ENCODE measurements at places on chromosomes 7 and 10.

DNA sequence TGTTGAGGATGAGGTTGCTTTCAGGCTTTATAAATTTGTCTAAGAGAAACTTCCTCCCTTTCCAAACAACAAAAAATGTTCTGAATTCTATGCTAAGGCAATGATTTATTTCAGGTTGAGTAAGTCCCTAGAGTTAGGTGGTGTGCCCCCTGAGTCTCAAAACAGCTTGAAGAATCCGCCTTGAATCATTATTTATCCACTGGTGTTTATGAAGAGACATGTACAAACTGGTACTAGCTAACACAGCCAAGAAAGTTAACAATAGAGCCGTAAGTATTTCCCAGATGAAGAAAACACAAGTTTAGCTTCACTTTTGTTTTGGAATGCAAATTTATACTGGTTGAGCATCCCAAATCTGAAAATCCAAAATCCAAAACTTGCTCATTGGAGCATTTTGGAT is 66.2 kb upstream of the SRPK2 start:
- DNase-seq = no peak

- no peak for DNase-seq
Measured at GRCh38 chr10:132418527-132419416, 21.8 kb downstream of the PWWP2B start.

- DNase-seq = no peak
Measured at GRCh38 chr7:24341691-24342413, 57.9 kb downstream of the NPY start.

DNA sequence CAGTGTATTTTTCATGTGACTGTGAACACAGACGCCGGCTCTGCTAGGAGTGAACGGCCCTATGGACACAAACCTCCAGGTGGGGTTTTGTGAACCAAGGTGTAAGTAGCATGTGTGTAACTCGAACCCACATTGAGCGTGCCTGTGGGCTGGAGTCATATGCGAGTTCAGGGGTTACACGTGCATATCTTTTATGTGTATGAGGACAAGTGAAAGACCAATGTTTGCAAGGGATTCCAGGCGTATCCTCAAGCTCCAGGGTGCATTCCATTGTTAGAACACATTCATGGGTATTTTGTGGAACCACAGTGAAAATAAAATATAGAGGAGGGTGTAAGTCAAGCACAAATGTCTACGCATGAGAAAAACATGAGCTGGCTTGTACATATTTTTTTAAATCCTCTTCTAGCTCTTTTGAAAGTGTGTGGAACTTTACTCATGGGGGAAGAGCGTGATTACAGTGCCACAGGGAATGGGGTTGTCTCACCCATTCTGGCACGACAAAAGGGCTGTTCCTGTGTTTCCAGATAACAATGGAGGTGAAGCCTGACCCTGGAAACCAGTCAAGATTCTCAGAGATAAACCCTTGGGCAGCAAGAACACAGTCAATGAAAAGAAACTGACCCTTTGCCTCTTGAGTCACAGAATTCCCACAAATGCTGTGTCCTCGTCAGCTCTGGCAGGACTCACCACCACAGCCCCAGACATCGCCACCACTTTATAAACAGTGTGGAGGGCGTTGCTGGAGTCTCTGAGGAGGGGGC is 37.0 kb upstream of the GOT1 start:
- no peak for DNase-seq

DNA sequence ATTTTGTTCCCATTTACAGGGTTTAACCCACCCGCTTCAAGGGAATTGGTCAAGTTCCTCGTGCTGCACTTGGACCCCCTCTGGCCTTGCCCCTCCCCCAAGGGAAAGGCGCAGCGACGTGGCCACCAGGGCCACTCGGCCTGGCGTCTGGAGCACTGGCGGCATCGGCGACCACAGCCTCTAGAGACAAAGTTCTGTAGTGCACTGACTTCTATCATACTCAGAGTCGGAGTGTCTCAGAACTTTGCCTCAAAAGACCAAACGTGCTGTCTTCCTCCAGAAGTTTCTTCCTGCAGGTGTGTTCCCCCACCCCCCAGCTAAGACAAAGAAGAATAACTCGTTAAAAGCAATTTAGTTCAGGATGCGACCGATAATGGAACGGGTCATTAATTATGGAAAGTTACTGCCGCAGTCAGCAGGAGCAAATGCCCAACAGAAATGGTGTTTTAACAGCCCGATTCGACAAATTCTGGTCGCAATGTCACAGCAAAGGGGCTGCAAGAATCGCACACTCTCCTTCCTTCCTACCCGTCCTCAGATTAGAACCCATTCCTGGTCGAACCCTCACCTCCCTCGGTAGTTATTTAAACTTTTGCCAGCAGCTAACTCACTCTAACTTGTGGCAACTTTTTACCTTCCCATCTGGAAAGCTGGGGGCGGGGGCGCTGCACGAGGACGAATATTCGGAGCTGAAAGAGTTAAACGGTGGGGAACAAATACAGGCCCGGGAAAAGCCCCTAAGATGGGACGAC is 202.1 kb upstream of the NFE2L3 start:
- peak; percentile 41 for DNase-seq

GRCh38 chr10:127913368-127913759 is 6.5 kb downstream of the PTPRE start:
- DNase-seq = no peak

DNA sequence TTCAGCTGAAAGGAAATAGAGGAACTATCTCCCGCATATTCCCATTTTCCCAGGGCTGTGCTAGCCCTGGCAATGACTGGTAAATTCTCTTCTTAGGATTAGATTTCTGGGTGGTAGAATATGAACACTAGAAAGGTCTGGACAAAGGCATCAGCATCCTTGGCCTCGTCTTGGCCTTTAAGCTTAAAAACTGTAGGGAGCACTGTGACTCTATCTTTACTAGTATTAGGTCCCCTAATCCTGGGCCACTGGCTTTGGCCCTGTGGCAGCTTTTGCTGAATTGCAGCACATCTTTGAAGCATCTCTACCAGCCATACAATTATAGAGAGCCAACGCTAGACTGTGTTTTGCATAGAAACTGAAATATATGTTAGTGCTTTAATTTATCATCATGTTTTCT is 41.5 kb upstream of the EBLN1 start:
- DNase-seq = no peak

DNA sequence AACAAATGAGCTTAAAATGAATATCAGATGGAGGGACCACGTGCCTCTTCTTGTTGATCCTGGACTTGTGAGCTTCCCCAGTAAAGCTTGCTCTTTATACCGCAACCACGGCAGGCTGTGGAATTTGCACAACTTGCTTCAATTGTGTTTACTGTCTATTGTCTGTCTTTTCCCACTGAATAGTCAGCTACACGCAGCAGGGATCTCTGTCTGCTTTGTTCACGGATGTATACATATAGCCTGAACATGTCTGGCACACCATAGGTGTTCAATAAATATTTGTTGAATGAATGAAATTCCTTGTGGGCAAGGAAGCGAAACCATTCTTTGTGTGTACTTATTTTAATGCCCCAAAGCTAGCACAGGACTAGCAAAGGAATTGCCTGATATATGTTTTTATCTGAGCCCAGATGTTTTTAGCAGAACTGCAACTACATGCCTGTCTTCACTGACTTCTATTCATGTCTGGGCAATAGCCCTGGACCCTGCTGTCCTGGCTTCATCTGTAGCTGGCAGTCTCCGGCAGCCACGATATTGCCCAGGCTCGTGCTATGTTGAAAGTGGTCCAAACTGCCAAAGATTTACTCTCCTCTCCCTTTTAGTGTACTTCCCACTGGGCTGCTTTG is 29.9 kb upstream of the IFRD1 start:
- no peak for DNase-seq

GRCh38 chr7:142471820-142472219 is 214.0 kb upstream of the PRSS58 start:
- DNase-seq = no peak

DNA sequence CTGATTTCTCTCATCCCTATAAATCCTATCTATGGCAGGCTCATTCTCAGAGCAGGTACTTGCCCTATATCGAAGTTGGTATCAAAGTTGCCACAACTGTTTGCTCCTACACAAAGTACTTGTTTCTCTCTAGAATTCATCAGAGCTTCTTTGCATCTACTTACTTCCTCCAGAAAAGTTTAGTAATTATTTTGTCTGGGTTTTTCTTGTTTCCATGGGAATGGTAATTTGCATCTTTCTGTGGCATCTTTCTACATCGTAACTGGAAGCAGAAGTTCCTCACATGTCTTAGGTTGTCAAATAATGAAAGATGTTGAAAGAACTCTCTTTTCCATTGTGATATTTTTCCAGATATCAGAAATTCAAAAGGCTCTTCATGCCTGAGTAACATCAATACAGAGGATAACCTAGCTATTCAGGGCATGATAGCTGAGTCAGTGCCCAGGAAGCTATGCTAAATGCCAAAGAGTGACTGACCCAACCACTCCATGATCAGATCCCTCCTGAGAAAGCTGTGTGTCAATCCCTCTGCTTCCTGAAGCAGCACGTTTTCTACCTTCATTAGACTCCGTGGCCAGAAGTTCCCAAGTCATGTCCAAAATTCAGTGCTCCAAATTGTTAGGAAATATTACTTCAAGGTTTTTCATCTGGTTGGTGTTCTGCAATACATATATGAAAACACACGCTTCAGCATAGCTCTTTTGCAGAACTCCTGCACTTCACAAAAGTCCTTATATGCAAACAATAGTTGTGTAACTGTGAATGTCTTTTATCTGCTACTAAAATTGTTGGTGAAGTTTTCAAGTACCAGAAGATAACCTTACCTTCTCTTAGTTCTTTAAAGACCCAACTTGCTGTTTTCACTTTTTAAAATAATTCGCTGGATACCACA is 216.5 kb downstream of the VTI1A start:
- DNase-seq = no peak

DNA sequence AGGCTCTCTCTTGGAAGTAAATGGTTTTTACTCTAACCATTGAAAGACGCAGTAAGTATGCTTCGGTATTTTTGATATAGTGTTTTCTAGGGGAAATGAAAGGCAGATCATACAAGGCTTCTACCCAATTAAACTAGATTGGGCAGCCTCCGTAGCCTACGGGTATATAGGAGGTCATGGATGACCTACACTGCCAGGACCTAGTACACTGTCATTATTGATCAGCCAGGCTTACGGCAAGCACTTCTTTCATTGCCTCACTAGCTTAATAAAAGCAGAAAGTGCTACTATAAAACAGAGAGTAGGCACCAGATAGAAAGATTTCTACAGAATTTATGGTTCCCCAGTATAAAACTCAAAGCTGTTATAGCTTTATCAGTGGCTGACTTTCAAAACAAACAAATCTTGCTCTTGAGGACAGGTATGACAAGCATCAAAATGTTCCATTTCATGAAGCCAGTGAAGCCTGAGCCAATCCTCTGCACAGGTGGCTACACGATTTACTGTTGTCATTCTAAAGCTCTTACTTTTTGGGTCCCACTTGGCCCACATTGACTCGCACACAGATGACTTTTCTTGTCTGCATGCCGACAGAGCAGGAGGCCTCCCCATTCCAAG is 358.1 kb downstream of the THSD7A start:
- no peak for DNase-seq

- no peak for DNase-seq
Measured at GRCh38 chr7:22853674-22854157, 31.1 kb upstream of the TOMM7 start.

DNA sequence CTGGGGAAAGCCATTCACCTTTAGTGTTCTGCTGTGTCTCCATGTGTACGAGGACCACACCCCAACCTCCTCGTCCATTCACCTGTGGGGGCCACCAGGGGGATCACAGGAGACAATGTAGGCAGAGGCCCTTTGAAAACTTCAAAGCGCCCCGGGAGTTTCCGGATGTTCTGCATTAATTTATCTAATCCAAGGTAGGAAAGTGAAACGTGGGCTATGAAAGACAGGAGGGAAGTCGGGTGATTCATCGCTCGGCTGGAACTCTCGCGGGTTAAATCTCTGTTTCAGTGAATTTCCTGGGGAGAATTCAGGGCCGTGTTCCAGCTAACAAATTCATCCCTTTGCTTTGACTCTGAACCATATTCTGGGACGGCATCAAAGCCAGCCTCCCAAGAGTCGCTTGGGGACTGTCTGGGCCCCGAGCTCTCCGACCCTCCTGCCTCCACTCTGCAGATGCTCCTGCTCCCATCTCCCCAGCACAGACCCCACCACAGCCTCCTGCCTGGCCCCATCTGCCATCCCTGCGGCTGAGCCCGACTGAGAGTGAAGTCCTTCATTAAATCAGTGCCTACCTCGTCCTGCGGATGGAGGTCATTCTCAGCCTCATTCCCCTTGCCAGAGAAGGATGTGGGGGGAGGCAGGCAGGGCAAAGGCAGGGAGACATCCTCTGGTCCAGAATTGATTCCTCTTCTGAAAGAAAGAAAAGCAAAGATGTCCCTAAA is 114.1 kb upstream of the CARD11 start:
- DNase-seq = no peak

- DNase-seq = no peak
Measured at GRCh38 chr10:20298417-20298816, 482.2 kb downstream of the PLXDC2 start.
